ENCODE measurements at places on chromosomes 16 and 17.

DNA sequence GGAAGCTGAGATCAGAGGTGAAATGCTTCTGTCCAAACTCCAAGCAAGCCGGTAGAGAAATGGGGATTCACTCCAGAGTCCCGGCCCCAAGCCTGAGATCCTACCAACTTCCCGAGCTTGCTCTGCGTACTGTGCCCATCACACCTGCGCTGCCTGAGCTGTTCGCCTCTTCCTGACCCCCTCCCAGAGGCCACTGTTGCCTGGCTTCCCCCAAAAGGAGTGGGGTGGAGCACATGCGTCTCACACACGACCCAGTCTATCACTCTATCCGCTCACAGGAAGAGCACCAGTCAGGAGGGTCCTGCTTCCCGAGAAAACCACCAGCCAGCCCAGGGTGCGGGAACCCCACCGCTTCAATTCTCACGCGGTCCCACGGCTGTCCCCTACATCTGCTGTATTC lies 13.5 kb upstream of the C16orf95 start:
- no peak for DNase-seq

DNA sequence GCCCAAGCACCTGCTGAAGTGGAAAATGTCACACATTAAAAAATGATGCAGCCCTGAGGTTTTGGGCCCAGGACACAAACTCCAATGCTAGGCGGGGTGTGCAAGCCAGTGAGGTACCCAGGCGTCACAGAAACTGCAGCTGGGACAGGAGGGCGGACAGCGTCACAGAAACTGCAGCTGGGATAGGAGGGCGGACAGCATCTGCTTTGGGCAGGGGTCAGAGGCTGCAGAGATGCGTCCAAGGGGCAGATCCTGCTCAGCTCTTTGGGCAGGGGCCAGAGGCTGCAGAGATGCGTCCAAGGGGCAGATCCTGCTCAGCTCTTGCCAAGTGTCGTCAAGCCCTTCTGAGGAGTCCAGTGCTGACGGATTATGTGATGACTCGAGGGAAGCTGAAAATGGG lies 43.9 kb upstream of the RCVRN start:
- no peak for DNase-seq

- no peak for DNase-seq
These were observed 32.3 kb downstream of the TNFRSF13B start for GRCh38 chr17:16939606-16940115.

- no peak for DNase-seq
These were observed 141.8 kb downstream of the GRIN2A start for GRCh38 chr16:10040136-10041080.

DNA sequence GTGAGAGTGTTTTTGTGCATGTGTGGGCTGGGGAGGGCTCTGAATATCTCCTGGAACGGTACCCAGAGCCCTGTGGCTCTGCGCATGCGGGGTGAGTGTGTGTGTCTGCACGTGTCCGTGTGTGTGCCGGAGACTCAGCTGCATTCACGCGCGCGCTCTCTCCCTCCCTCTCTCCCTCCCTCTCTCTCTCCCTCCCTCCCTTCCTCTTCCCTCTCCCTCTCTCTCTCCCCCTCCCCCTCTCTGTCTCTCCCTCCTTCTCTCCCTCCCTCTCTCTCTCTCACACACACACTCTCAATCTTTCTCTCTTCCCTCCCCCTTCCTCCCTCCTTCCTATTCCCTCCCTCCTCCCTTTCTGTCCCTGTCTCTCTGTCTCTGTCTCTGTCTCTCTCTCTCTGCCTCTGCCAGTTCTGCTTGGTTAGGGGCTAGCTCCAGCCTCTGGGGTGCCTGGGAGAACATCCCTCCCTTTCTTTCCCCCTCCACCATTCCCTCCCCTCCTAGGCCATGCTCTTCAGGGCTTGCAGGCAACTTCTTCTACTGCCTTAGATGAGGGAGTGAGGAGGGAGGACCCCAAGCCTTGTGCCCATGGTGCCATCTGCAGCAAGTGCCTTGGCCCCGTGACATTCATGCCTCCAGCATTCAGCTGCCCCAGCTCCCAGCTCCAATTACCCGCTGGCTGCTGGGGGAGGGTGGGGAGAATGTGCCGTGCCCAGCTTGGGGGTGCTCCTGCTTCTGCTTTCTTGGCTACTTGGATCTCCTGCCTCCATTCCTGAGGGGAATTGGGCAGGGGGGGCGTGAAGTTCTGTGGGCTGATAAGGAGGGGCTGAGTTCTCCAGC lies 6.4 kb downstream of the THRA start:
- peak; percentile 86 for DNase-seq

DNA sequence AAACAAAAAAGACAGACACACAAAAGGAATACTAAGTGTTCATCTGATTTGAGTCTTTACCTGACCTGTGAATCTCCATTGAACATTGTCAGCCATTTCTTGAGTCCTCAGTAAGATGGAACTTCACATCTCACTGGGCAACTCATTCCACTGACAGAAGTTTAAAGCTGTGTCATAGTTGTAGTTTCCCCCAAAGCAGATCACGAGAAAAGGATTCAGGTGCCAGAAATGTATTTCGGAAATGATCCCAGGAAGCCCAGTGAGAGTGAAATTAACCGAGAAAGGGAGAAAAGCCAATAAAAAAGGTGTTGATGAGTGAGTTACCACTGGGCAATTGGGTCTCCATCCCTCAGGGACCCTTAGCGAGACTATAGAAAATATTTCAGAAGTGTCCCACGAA lies 6.5 kb downstream of the CHD9 start:
- DNase-seq, result no peak

DNA sequence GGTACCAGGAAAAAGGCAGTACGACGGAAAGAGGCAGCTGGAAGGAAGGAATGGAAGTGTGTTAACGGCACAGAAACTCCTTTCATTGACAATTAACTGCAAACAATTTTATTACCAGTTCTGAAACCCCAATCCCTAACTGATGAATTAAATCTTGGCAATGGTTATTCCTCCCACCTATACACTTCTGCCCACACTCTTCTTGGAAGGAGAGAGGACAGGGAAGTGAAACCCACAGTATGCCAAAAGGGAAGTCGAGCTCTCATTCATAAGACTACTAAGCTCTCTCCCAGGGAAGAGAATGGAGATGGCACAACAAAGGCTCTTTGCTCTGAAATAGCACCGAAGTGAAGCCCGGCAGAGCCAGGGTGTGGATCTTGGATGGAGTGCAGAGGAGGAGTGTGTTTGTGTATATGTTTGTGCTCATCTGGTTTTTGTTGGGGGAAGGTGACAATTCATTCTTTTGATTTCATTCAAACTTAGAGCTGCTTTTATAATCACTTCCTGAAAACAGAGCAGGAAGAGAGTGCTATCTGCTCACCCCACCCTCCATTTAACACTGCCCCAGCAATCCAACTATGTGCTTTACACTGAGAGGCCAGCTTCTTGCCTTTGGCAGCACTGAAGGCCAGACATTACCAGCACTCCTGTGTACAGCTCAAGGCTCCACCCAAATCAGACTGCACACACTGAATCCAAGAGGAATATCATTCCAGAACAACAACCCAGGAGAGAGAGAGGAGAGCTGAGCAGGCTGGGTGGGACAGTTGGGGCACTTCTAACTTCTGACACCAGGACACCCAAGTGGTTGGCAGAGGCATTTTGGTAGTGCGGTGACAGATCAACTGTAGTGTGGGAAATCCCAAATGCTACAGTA lies 68.7 kb downstream of the HIC1 start:
- DNase-seq, result no peak

- no peak for DNase-seq
These were observed 10.5 kb downstream of the PER1 start for GRCh38 chr17:8141741-8142140.

GRCh38 chr16:67734731-67735201 lies 15.7 kb upstream of the GFOD2 start:
- no peak for DNase-seq

DNA sequence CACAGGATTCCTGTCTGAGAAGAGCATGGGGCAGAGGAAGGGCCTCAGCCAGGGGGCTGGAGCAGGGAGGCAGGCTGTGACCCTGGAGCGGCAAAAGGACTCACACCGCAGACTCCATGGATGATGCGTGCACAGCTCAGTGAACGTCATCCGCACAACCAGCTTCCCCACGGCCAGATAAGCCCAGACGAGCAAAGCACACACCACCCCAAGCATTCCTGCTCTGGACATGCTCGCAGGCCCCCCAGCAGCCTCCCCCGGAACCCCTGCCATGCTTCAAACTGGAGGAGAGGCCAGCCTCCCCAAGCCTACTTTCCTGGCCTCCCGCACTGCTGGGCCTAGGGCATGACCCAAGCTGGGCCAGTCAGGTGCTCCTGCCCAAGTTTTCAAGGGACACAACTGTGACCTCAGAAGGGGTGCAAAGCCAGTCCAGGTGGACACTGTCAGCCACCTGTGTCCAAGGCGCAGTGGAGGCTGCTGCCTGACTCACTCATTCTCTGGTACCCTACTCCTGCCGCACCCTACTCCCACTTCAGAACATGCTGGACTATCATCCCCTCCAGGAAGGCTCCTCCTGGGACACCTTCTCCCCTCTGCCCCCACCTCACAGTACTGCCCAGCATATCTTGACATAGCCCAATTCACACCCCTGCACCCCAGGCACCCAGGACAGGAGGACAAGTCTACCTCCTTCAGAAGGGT lies 4.8 kb downstream of the BCAR1 start:
- no peak for DNase-seq

DNA sequence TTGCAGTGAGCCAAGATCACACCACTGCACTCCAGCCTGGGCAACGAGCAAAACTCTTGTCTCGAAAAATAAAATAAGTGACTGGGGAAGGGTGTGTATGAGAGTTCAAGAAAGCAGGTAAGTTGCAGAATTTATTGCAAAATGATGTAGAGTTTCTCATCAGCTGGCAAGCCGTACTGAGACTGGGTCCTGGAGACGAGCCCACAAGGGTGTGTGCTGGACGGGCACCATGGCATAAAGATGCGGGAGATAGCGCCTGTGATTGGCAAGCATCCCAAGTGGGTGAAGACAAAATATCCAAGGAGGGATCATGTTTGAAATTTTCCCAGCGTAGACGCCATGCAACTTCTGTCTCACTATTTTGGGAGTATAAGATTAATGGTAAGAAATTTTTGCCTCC lies 59.4 kb downstream of the WNT3 start:
- no peak for DNase-seq

DNA sequence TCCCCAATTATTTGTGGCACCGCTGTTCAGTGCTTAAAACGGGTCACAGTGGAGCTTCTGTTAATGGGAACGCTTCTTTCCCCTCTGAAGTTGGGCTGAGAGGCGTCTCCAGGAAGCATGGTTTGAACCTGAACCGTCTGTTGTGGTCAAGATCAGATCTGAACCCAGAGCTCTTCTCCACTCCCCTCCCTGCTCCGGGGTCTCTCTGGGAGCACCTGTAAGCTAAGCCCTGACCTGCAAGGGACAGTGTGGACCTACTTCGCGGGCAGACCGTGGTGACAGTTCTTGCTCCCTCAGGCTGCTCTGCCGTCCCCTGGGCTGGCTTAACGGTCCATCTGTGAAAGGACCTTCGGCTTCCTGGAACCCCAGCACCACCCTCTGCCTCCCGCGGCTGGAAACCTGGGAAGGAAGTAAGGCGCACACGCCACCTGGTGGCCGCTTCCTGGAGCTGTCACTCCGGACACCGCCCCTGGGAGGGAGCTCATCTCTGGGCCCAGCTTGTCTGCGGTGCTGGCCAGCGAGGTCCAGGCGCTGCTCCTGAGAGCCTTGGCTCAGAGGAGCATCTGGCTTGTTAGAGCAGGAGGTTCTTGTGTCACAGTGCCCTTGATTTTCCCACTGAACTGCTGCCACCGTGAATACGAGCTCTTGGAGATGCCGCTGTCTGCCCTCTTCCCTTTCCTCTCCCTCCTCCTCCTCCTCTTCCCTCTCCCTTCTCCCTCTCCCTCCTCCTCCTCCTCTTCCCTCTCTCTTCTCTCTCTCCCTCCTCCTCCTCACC lies 518.5 kb upstream of the EEF2KMT start:
- no peak for DNase-seq

DNA sequence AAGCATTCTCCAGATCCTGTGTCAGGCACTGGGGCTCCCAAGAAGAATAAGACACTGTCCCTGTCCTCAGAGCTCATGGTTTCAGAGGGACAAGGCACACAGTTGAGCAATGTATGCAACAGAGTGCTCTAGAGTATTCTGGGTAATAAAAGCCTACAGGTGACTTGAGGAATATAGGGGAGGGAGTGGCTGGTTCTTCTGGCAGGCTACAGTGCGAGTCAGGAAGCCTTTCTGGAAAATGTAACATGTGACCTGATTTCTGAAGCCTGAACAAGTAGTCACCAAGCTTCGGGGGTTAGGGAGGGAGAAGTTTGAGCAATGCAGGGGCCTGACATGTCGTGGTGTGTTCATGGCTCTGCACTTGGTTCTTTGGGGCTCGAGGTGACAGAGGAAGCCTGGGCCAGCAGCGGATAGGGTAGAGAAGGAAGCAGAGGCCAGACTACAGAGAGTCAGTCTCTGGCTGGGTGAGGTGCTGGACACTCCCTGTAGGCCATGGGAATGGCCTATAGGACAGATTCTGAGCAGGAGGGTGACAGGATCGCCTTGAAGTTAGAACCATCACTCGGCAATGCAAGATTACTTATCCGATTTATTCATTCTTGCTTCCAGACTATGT lies 16.0 kb upstream of the LRRC75A start:
- no peak for DNase-seq

DNA sequence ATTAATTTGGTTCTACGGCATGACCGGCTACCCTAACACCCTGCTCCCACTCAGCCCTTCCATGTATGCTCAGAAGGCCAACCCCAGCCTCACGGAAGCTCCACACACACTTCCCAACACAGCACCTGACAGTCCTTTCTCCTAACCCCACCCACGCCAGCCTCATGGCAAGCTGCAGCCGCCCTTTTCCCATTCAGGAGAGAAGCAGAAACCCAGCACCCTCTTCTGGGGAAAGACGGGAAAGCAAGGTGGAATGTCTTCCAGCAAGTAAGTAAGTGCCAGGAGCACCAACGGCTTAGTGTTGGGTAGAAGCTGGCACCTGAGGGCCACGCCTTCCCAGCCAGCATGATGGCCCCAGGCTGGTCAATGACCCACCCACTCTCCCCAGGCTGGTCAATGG lies 32.1 kb downstream of the ABR start:
- no peak for DNase-seq

- DNase-seq, result no peak
These were observed 817.5 kb downstream of the CDH11 start for GRCh38 chr16:64304396-64304795.

- DNase-seq, result peak; percentile 30
These were observed 23.9 kb upstream of the TMEM98 start for GRCh38 chr17:32903774-32904673.

- DNase-seq, result peak; percentile 84
These were observed 10.6 kb upstream of the CETP start for GRCh38 chr16:56950881-56951771.

- DNase-seq, result no peak
These were observed 740 bp upstream of the JPT2 start for GRCh38 chr16:1677339-1677738.

All from T-helper 2 cell (primary cell).